NCI-H1930 (cell line): ENCODE measurements at places on chromosomes 12 and 14.

DNA sequence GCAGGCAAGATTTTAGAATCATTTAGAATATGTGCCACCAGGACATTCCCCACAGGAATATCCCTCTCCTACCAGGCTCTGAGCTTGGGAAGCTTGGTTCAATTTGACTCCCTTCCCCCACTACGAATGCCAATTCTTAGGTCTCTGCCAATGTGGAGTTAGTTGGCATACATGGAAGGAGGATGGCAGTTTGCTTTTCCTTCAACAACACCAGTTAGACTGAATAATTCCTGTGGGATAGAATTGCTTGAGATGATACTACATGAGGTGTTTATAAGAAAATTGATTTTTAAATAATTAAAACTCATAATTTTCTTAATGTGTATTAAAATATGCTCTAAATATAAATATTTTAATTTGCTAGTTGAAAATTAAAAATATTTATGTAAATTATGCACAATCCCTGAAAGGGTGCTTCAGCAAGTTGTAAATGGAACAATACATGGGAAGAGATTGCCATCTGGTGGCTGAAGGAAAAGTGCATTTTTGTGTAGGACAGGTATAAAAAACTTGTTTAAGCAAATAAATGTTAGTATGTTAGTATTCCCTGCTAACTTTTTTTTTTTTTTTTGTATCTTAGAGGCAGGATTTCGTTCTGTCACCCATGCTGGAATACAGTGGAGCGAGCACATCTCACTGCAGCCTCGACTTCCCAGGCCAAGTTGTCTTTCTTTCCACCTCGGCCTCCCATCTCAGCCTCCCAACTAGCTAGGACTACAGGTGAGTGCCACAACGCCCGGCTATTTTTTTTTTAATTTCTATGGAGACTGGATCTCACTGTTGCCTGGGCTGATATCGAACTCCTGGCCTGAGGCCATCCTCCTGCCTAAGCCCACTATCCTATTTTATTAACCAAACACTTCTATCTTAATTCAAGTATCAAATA is 25.8 kb upstream of the STRAP start:
- DNase-seq, result peak; percentile 60

DNA sequence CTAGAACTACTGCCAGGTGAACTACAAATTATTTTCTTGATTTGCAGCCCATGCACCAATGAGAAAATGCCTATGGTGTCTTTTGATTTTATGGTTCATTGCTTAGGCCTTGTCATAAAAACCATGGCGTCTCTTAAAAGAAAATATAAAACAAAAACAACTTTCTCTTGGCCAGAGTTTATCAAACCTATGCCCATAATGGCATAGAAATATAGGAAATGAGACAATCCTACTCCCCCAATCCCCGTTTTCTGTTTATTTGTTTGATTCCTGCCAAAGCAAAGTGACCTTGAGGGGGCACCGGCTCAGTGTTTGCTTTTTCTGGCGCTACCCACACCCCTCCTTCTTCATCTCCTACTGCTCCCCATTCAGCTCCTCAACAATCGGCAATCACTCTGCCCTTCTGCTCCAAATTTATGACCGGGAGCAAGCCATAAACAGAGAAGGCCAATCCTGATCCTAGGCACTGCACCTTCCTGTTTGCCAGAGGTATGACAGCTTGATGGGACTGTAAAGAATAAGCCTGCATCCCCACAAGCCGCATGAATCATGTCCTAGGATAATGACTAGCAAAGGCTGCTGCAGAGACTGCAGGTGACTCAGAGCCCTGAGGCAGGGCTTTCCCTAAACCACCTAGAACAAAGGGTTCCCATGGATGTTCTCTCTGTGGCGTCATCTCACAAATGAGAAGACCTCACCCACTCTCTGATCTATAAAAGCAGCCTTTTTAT is 874.9 kb downstream of the NRXN3 start:
- peak; percentile 87 for DNase-seq

DNA sequence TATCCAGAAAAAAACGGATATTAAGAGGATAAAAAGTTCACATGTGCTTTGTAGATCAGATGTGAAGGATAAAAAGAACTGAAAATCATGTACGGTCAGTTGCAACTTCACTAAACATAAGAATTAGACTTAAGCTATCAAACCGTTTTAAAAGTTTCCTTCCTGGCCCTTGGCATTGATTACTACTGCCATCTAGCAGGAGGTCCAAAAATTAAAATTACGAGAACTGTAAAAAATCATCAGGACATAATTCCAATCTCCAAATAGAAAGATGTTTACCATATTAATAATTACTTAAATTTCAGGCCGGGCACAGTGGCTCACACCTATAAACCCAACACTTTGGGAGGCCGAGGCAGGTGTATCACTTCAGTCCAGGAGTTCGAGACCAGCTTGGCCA is 7.9 kb downstream of the WDR89 start:
- no peak for DNase-seq

DNA sequence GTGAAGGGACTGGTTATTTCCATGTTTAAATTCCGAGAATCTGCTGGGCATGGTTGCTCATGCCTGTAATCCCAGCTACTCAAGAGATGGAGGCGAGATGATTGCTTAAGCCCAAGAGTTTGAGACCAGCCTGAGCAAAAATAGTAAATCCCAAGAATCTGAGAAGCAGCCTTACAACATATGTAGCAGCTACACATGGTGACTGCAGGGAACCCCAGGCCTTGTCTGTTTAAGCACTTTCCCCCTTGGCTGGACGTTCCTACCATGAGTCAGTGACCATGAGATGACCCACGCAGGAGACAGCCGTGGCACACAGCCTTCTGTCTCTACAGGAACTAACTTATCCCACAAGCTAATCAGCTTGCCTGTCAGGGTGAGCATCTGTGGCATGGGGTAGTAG is 5.5 kb upstream of the SLC24A4 start:
- no peak for DNase-seq

DNA sequence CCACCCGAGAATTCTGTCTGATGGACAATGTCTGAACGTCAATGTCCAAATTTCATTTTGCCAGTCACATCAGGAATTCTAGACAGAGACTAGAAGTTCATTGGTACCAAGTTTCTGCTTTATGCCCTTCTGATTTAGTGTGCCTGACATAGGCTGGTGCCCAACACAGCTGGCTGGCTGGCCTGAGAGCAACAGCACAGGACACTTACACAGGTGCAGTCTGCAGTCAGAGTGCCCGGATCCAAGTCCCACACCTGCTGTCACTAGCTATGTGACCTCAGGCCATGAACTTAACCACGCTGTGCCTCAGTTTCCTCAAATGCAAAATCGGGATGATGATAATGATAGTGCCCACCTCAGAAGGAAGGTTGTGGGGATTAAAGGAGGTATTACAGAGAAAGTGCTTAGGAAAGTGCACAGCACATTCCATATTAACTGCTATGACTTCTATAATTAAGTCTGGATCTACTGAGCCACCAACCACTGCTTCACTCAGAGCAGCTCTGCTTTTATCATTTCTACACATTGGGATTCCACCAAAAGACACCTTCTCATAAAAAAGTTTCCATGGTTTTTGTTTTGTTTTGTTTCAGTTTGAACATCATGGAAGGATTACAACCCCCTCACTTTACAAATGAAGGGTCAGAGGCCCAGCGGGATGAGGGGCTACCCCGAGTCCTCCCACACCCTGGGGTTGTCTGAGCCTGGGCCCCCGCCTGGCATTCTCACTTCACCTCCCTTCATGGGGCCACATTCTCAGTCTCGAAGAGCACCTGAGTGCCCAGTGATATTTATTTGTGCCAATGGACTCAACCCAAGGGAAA is 168.8 kb upstream of the BCL2L14 start:
- no peak for DNase-seq

- no peak for DNase-seq
Measured at GRCh38 chr12:42608196-42608825, 18.8 kb upstream of the PRICKLE1 start.

GRCh38 chr12:2347844-2348481 is 295.2 kb downstream of the CACNA1C start:
- DNase-seq, result no peak
